ENCODE measurements at places on chromosomes 13 and 19.

- DNase-seq: no peak
Measured at GRCh38 chr13:62185631-62186255, 770.1 kb upstream of the PCDH20 start.

DNA sequence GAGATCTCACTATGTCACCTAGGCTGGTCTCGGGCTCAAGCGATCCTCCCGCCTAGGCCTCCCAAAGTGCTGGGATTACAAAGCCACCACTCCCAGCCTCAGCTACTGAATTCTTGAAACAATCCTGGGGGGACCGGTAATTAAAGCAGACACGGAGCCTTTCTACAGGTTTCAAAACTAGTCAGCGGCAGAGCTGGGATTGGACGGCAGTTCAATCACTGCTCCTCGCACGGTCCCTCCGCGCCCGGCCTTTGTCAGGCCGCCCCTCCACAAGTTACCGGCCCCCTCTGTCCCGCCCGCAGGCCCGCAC lies 229 bp downstream of the BORCS8 start:
- no peak for DNase-seq

GRCh38 chr13:94182185-94182761 lies 297.2 kb downstream of the DCT start:
- no peak for DNase-seq

GRCh38 chr13:99028890-99029289 lies 51.0 kb upstream of the DOCK9 start:
- no peak for DNase-seq

- DNase-seq: peak; percentile 66
Measured at GRCh38 chr13:94121686-94122085, 357.8 kb downstream of the DCT start.

DNA sequence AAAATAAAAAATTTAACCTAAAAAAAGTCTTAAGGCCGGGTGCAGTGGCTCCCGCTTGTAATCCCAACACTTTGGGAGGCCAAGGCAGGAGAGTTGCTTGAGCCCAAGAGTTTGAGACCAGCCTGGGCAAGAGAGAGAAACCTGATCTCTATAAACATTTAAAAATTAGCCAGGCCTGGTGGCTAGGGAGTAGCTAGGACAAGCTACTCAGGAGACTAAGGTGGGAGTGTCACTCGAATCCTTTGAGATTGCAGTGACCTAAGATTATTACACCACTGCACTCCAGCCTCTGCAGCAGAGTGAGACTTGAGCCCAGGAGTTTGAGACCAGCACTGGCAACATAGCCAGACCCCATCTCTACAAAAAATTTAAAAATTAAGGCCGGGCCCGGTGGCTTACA lies 1.1 kb downstream of the CCDC97 start:
- DNase-seq: no peak

- peak; percentile 72 for DNase-seq
Measured at GRCh38 chr19:4393947-4394590, 6.3 kb downstream of the SH3GL1 start.

DNA sequence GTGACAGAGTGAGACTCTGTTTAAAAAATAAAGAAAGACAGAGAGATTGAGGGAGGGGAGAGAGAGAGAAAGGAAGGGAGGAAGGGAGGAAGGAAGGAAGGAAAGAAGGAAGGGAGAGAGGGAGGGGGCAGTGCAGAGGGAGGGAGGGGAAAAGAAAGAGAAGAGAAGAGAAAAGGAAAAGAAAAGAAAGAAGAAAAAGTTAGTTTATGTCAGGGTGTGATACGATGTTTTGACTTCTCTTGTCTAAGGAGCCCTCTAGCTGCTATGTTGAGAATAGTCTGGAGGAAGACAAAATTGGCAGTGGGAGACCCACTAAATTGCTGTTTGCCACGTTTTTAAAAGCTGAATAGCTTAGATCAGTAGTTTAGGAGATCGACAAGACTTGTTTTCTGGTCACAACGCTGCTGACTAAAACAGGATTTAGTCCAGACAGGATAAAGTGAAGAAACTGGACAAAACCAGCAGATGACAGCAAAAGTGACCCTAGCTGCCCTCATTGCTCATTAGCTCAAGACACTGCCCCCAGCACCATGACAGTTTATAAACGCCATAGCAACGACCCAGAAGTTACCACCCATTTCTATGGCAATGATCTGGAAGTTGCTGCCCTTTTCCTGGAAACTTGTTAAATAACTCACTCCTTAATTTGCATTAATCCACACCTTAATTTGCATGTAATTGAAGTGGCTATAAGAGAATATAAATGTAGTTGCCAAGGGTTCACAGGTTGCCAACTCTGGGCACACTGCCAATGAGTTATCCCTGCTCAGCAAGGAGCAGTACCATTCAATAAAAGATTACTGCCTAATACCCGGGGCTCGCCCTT lies 11.1 kb downstream of the TEX101 start:
- DNase-seq: peak; percentile 43

DNA sequence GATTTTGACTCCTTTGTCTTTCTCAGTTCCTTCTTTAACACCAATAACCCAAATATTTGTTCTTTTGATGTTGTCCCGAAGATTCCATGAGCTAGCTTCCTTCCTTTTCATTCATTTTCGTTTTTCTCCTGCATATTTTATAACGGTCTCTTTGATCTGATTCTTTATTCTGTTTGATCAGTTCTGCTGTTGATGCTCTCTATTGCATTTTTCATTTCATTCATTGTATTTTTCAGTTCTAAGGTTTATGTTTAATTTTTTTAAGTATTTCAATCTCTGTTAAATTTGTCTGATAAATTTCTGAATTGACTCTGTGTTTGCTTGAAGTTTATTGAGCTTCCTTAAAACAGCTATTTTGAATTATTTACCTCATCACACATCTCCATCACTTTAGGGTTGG lies 68.4 kb upstream of the LRCH1 start:
- DNase-seq: peak; percentile 17

DNA sequence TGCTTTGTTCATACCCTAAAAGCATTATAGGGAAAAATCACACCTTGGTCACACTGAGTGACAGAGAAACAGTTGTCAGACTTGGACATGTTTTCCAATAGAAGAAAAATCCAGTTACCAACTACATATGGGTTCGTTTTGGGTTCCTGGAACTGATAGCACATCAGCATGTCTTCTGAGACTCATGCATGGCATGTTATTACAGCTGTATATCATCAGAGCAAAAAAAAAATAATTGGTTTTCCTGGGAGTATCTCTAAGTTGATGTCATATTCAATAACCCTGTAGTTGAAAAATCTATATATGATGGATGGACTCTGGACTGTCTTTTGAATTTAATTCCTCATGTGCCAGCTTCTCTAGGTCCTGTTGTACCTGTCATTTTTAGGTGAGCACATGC lies 211.6 kb downstream of the DNAJC15 start:
- no peak for DNase-seq

DNA sequence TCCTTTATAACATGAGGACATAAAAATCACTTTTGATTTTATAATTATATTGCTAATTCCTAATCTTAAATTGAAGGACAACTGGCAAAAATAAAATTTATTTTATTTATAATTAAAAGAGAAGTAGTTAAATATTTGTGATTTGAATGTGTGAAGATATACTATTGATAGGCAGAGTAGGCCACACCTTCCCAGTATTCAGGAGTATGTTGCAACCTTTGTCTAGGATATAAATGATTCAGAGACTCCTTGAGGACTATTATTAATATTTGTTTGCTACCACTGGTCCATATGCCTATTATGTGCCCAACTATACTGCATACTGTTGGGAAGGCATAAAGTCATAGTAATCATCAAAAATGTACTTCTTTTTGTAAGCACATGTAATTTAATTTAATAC lies 94.2 kb downstream of the CDADC1 start:
- no peak for DNase-seq

DNA sequence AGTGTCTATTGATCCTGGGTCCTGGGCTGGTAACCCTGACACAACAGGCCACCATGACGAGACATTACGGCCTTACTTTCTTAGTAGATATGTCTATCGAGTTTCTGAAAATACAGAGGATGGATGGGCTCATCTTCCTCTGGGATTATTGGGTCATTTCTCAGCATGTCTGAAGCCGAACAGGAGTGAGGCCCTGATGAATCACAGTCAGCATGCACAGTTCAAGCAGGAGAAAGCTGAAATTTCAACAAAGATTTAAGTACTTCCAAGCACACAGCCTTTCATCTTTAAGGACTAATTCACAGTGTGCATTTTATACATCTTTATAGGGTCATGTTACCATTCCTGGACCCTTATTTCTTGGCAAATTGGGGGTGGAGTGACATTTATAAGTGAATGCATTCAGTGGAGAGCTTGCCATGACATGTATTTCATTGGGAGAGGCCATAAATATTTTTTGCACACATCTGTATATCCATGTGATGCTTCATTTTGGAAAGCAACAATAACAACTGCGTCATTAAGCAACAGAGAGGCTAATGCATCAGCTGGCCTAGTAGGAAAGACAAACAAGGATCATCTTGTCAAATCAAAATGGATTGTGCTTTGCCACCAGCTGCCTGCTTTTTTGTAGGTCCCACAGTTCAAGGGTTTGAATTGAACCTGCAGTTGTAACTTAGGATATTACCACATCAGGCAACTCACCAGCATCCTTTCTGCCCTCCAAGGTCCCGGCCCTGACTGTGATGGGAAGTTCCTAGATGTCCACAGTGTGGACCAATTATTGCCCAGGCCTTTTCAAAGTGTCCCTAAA lies 143.5 kb downstream of the DNAJC15 start:
- DNase-seq: no peak

DNA sequence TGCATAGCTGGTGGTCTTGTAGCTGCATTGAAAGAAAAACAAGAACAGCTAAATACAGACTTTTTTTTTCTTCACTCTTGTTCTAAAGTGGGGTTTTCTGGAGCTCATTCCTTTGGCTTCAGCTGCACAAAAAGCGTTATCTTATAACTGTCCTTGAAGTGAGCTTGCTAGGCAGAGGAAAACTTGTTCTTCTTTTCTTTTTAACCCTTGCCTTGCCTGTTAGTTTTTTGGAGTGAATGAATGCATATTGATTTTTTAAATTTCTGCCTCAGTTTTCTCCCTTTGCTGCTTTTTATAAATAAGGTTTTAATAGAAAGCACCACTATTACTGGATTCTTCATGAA lies 1.5 kb downstream of the ZNF765 start:
- no peak for DNase-seq

GRCh38 chr13:76720416-76720815 lies 165.8 kb downstream of the KCTD12 start:
- DNase-seq: no peak

DNA sequence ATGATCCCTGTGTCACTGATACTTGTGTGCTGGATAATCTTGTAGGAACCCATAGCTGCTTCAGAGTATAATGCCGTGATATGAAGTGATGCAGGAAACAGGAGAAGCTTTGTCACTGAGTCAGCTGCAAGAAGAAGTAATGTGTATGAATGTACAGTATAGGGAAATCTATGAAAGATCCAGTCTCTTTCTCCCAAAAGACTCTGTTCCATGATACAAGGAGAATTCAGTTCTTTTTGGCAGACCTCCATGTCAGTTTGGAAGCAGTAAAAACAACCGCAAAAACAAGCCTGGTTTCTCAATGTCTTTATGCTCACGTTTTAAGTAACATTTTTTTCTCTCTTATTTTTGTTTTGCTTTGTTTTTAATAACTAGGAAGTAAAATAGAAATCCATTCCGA lies 33.9 kb downstream of the PCDH17 start:
- DNase-seq: no peak

DNA sequence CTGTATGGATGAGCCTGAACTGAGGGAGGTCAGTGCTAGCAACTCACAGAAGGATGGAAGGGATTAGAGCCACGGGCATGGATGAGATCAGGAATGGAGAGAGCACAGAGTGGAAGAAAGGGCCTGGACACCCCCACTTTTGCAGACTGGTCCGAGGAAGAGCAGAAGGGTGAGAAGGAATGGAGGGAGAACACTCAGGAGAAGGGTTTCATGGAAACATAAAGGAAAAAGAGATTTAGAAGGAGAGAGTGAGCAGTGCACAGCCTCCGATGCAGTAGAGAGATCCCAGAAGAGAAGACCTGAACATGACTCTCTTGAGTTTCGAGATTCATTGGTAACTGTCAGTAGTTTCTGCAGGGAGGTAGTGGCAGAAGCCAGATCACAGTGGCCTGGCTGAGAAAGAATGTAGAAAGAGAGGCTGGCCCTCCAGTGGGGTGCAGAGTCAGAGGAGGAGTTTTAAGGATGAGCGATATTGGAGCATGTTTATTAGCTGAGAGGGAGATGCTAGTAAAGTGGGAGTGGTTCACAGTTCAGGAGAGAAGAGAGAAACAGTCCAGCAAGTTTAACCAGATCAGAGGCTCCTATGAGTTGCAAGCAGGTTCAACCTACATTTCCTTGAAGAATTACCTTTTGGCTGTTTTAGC lies 108.9 kb downstream of the ZAR1L start:
- no peak for DNase-seq

DNA sequence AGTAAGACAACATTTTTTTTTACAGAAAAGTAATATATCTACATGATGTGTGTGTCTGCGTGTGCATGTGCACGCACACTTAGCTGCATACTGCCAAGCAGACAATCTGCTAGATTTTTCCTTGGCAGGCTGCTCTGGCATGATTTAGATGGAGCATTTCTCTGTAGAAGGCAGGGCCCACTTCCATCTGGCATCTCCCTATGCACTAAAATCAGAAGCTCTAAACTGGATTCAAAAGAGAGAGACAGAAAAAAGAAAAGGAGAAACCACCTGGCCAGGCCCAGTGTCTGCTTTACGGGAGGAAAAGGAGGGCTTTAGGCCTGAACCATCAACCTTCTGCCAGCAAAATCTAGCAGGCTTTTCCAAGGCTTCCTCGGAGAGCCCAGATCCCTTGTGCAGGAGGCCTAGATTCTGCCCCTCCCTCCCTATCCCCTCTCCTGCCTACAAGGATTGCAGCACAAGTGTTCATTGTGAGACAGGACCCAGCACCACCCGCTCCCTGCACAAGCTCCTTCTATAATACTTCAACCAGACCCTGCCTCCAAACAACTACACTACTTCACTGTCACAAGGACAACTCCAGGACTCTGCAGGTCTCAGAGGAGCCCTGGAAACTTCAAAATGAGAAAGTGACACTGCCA lies 99.3 kb downstream of the DOCK9 start:
- DNase-seq: peak; percentile 69

DNA sequence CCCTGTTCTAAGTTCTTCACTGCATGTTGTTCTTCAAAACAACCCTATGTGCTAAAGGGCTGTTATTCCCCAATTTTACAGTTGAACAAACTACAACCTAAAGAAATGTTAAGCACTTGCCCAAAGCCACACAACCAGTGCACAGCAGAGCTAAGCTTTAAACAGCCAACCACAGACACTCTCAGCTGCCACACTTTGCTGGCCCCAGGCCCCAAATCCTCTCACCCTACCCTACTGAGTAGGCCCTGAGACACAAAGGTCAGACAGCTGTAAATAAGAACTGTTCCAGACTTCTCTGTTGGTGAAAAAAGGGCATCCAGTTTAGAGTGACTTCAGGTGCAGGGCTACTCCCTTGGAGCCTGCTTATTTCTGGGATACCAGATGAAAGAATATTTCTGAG lies 30.0 kb downstream of the GRIK5 start:
- no peak for DNase-seq

- DNase-seq: no peak
Measured at GRCh38 chr19:49579193-49579592, 1.2 kb downstream of the NOSIP start.

Data from fibroblast of the aortic adventitia (primary cell).